Activated T-cell treated with anti-CD3 and anti-CD28 coated beads, Interleukin-2, amount 50 U/mL, for 4 hours (primary cell): ENCODE measurements at places on chromosomes 16 and 17. TPM values are rescaled to one million over a fixed set of nuclear protein-coding genes. Genes with fewer than 3 reads are reported as not detected.

TMIGD1 gene
- total RNA-seq = not detected

GRCh38 chr16:3147757-3148104, 12.9 kb downstream of the ZNF213 start:
- no peak for DNase-seq

RASD1 gene
- total RNA-seq = 1.1 TPM

DNA sequence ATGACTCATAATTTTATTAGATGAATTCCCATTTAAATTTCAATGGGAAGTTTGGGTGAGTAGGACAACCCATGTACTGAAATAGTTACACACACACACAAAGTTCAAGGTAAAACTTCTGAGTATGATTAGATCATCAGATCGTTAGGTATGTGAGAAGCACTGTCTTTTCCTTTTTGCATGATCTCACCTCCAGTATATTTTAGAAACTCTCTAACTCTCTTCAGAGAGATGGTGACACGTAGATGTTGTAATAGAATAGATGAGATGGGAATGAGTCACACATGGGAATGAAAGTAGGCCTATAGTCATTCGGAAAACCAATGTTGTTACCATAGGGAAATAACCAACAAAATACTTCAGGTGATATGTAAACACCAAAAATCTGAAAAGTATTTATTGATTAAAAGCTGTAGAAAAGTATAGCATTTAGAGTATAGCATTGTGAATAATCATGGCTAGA, 22.2 kb downstream of the KRT23 start:
- no peak for DNase-seq

RAP1GAP2 gene
- total RNA-seq = 0.29 TPM
